Germinal center (tissue), 1 donor: ENCODE measurements at places on chromosomes 3 and 15.
A peak's percentile ranks its signal among the peaks of the same experiment; 100 is the strongest.

- DNase-seq = no peak
Measured at GRCh38 chr3:44252332-44252959, 10.8 kb downstream of the TOPAZ1 start.

DNA sequence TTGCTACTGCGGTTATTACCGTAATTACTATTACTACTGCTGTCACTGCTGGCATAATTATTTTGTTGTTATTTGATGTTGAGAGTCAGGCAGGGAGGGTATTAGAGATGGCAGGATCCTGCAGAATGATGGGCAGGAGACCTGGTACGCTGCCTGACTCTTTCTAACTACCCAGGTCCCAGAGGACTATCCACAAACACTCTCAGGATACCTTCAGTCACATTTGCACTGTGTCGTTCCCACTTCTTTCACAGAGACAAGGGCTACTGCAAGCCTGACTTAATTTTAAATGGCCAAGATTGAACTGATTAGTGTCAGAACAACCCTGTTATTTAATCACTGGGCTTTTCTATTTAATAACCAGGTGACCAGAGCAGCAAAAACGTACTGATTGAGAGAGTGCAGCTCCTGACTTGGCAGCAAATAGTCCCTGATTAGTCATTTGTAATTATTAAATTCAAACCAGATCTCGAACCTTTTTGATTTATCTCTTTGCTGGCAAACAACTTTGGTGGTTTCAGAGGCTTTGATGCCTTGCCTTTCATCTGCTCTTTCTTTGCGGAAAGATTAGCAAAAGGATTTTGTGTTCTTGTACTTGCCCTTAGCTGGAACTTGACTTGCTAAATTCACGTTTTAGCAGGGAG is 88.8 kb upstream of the ARHGEF3 start:
- no peak for DNase-seq

GRCh38 chr3:109346770-109347295 is 9.5 kb upstream of the DPPA4 start:
- DNase-seq = no peak

DNA sequence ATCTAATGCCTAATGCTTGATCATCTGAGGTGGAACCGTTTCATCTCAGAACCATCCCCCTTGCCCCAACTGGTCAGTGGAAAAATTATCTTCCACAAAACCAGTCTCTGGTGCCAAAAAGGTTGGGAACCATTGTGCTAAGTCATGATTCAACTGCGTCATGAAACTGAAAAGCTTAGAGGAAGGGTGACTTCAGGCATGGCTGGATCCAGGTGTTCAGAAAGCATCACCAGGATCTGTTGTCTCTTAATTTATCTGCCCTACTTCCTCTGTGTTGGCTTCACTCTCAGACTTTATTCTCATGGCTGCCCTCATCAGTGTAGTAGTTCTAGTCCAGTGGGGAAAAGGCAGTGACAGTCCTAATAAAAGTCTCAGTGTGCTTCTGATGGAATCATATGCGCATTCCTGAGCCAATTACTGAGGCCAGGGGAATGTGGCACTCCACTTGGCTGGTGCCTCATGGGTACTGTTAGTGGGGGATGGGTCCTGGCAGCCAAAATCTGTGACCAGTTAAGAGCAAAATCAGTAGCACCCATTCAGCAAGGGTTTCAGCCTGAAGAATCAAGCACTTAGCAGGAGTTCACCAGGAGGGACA is 110.3 kb downstream of the WNT5A start:
- DNase-seq = peak; percentile 3

DNA sequence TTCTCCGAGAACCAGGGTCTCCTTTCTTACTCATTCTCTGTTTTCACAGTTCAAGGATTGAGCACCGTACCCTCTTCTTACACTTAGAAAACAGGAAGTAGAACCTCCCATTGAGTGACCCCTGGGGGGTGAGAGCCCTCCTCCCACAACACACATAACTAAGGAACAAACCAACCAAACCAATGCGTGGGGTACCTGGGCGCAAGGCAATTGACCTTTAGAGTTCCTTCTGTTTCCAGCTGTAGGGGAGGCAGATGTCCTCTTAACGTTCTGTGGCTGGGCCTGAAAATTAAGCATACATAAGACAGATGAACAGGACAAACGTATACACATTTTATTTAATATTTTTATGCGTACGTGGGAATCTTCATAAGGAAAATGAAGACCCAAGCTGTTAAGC is 33.5 kb upstream of the TIMP4 start:
- DNase-seq = no peak

GRCh38 chr3:40083066-40083465 is 226.4 kb upstream of the EIF1B start:
- no peak for DNase-seq

- no peak for DNase-seq
Measured at GRCh38 chr3:138653567-138653966, 45.0 kb downstream of the FAIM start.

GRCh38 chr15:101068523-101068960 is 149.4 kb downstream of the LRRK1 start:
- no peak for DNase-seq

- no peak for DNase-seq
Measured at GRCh38 chr3:111763968-111764367, 95.1 kb upstream of the PHLDB2 start.

- DNase-seq = no peak
Measured at GRCh38 chr15:74269362-74270035, 33.4 kb downstream of the CCDC33 start.

DNA sequence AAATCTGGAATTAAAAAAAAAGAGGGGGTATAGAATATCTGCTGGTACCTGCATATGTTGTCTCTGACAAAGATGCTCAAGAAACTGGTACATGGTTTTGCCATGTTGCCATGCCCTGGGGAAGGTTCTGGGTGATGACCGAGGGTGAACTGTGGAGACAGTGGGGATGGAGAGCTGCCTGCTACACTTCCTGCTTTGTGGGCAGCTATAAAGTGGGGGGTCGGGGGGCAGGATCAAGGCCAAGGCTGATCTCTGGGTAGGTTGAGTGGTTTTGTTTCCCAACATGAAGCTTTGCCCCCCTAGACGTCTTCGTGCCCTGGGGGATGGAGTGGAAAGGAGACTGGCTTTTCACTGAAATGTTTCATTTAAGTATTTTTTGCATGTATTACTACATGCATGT is 74.6 kb downstream of the IQSEC1 start:
- no peak for DNase-seq

DNA sequence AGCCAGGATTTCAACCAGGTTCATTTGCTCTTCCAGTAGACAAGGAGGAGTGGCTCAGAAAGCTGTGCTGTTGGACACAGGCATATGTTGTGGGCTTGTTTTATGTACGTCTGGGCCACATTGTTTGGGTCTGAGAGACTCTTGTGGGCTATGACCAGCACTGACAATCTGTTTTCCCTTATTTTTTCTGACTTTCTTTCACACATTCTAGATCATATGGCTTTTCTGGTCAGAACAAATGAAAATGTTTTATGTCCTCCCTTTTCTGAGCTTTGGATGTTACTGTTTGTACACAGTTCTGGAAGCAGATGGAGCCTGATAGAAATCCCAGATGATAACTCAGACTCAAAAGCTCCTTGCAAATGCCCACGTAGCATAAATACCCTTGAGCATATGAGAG is 85.8 kb upstream of the RGMA start:
- DNase-seq = no peak

- no peak for DNase-seq
Measured at GRCh38 chr3:138351916-138352550, 3.7 kb downstream of the MRAS start.

- DNase-seq = no peak
Measured at GRCh38 chr3:140766465-140766864, 88.6 kb downstream of the TRIM42 start.

GRCh38 chr3:45272828-45273470 is 46.9 kb upstream of the TMEM158 start:
- no peak for DNase-seq
